NCI-H526 (cell line): ENCODE measurements at places on chromosomes 5 and 9.

DNA sequence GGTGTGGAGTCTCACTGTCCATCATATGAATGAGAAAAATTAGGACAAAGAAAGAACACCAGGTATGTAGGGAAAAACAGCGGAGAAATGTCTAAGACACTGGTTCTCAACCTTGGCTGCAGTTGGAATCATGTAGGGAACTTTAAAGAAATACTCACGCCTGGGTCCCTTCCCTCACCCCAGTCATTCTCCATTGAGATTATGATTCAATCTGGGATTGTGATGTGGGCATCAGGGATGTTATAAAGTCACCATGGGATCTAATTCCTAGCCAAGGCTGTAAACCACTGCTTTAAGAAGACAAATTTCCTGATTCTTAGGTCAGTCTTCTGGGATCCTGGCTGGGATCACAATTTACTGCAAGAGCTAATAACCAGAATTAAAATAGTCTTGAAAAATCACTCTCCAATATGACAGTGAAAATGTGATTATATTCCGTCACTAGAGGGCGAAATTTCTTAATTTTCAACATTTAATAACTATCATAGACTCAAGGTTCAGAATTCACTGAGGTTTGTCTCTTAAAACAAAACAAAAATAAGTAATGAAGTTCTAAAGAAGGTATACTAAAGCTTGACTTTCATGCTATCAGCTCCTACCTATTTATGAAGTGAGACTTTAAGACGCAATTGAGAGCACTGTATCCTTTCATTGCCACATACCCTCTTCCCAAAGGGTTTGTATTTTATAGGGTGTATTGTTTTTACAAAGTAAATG, 60.5 kb downstream of the GLDC start:
- DNase-seq = no peak

GRCh38 chr9:120865176-120865575, 11.8 kb downstream of the PHF19 start:
- no peak for DNase-seq

GRCh38 chr5:150172556-150172955, 6.0 kb downstream of the CDX1 start:
- no peak for DNase-seq

GRCh38 chr5:125293726-125294125, 547.3 kb upstream of the ZNF608 start:
- DNase-seq = no peak

- no peak for DNase-seq
Measured at GRCh38 chr5:77853353-77853907, 77.3 kb upstream of the TBCA start.

GRCh38 chr9:91833878-91834255, 116.2 kb downstream of the ROR2 start:
- DNase-seq = no peak

DNA sequence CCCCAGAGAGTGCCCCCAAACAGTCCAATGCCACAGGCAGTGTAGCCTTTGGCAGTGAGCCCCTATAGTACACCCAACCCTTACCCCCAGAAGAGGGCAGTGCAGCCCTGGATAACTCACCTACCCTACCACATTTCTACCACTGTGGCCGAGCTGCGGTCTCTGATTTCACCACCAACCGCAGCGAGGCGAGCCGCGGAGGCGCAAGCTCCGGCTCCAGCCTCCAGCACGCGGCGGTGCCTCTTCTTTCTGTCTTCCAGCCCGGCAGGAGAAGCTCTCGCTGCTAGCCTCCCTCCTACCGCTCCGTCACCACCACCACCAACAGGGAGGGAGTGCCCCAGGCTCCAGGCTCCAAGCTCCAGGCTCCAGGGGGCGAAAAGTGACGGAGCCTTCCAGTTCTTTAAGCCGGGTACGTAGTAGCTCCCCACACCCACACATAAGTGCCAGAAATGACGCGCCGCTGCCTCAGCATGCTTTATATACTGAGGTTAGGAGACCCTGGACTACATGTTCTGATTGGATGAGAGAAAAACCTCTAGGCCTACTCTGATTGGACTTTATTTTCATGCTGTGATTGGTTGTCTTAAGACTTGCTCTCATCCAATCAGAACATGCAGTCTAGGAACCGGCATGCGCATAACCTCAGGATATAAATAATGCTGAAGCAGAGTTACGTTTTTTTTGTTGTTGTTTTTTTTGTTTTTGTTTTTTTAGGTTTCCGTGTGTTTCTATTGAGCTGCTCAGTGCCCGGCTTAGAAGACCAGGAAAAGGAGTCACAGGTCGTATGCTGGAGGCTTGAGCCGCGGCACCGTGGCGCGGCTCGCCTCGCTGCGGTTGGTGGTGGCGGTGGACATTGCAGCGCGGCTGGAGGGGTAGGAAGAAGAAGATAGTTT, at the start of gene PCAT7:
Gene PCAT7 (plus strand): TSS at position 645 of the 893 bp plus-strand sequence.
- DNase-seq = peak; percentile 67

DNA sequence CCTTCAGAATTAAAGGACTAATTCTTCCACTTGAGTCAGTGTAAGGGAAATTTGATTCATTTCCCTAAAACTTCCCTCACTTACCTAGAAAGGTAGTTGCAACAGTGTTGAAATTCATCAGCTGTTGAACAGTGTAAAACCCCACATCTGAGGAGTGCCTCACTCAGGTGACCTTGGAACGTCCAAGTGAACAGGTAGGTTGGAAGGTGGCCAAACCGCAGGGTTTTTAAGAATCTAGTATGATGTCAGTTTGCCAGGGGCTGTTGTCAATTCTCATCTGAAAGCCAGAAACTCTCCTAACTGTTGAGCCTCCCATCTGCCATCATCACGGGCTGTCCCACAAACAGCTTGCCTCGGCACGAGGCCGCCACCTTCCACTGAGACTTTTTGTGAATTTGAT, 105.7 kb downstream of the TMEM174 start:
- no peak for DNase-seq

- no peak for DNase-seq
Measured at GRCh38 chr5:169521366-169521983, 62.1 kb upstream of the SPDL1 start.

DNA sequence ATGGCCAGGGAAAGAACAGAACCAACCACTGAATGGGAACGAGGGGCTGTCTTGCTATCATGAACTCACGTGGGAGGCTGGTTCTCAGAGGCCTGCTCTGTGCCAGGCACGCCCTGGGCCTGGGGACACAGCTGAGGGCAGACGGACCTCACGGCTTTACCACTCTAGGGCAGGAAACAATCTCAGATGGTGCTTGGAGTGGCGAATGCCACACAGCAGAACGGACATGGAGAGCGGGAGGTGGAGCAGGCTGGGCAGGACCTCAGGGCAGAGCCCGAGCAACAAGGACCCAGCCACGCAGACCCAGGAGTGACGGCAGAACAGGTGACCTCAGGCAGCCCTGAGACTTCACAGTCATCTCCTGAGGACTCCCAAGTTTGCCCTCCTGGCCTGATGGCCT, 8.7 kb downstream of the TOR1A start:
- no peak for DNase-seq

GRCh38 chr9:74742792-74743730, 144.7 kb downstream of the TRPM6 start:
- DNase-seq = no peak

GRCh38 chr5:172712610-172713009, 58.4 kb downstream of the DUSP1 start:
- no peak for DNase-seq

GRCh38 chr5:107518190-107518589, 152.5 kb downstream of the EFNA5 start:
- DNase-seq = no peak

DNA sequence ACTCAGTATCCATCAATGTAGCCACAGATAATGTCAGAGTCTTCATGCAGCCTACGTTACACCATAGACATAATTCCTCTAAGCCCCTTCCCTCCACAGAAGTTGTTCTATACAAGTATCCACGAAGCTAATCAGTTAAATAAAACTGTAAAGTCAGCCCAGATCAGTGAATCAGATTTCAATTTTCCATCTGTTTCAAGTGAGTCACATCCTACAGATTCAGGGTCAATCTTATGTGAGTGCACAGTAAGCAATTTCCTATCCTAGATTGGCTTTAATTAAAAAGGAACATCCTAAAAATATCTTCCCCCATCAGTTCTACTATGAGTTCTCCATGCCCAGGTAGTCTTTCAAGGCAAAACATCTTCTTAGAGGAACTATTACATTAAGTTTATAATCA, 402.5 kb downstream of the EFNA5 start:
- DNase-seq = no peak

DNA sequence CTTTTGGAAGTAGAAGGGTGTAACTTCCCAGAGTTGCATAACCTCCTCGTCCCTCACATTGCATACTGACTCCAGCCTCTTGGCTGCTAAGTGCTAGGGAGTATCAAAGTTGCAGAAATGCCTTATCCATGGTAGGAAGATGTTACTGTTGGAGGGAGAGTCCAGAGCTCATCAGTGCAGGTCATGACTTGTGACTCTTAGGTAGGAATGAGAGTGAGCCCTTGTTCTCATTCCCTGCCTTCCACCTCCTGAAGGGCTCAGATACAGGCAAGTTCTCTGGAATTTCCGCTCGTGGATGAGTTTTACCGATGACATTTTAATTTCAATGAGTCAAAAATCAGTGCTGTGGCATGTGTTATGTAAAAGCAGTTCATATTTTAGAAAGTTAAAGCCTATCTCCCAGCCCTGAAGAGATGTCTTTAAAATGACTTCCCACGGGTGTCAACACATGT, 17.0 kb downstream of the IRX1 start:
- no peak for DNase-seq

- no peak for DNase-seq
Measured at GRCh38 chr5:16600397-16600796, 16.4 kb downstream of the RETREG1 start.

DNA sequence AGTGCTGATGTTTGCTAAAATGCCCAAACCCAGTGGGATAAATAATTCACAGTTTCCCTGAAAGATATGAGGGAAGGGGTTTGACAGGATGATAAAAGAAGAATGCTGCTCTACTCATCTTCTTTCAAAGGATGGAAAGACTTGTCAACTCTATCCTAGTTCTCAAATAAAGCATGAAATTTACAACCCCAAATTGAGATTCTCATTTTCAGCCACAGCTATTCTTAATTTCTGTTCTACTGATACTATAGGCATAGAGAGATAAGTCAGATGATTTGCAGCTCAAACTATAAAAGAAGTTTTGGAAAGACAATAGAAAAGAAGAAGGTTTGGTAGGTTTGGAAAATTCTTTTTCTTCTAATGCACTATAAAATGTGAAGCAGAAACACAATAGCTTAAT, 542.6 kb downstream of the CSNK1G3 start:
- no peak for DNase-seq

DNA sequence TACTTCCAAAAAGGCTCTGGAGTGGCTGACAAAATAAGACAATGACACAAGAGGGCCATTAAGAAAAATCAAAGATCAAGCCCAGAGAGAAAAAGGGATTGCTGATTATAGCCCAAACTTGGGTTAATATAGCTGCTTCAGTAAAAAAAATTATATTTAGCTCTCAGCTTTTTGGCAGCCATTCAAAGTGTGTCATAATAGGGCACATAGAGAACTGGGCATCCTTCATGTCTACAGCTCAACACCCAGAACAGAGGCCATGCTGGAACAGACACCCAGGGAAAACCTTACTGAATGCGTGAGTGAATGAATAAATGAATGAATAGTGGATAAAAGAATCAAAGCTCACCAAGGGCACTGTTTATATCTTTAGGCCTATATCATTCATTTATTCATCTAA, 110.1 kb downstream of the SLIT3 start:
- DNase-seq = no peak

GRCh38 chr9:133707763-133708245, 30.3 kb downstream of the SARDH start:
- no peak for DNase-seq

- DNase-seq = no peak
Measured at GRCh38 chr5:14913096-14913495, 41.5 kb upstream of the ANKH start.

GRCh38 chr5:6875376-6875775, 162.1 kb downstream of the TENT4A start:
- peak; percentile 27 for DNase-seq

DNA sequence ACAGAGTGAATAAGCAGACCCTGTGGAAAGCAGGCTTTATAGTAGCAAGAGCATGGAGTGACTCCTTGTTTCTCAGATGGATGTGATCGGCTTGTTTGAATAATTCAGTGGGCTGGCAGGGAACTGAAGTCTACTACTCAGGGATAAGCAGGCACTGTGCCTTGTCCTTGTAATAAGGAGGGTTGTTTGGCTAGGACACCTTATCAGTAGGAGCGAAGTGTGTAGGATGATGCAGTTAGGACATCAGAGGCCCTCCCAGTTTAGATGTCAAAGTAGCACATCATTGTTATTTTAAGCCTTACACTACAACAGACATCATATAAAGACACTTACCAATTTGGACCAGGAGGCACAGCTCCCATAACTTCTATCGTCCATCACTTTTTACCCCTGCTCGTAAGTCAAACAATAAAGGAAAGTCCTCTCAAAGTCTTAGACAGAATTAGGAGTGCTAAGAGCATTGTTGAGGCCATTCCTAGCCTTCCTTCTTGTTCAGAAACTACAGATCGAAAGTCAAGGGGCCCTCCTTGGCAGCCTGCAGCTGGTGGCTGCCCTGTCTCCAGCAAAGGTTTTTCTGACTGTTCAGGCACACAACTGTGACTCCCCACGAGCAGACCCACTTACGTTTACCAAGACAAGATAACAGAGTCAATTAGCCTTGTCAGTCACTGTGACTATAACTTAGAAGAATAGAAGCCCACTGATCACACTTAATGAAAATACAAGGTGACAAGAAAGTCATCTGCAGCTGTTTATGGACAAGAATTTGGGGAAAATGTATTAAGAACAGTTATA, 218.6 kb downstream of the SNX18 start:
- no peak for DNase-seq
